Naive thymus-derived CD8-positive, alpha-beta T cell (primary cell): ENCODE measurements at places on chromosomes 4 and X.

DNA sequence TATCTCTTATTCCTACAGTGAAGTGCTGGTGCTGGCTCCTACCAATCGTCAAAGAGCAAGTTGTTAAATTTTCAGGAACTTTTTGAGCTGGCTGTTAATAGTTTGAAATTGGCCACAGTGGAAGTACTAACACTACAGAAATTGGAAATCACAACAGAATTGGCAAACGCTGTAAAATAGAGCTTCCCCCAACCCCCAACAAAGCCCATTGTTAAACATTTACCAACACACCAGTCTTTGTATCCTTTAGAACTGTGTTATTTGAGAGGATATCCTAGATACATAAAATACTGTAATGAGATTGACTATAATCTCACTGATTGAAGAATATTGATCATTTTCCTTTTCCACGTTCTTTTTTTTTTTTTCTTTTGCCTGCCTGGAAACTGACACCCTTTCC is 37.4 kb downstream of the FAM241A start:
- no peak for DNase-seq

DNA sequence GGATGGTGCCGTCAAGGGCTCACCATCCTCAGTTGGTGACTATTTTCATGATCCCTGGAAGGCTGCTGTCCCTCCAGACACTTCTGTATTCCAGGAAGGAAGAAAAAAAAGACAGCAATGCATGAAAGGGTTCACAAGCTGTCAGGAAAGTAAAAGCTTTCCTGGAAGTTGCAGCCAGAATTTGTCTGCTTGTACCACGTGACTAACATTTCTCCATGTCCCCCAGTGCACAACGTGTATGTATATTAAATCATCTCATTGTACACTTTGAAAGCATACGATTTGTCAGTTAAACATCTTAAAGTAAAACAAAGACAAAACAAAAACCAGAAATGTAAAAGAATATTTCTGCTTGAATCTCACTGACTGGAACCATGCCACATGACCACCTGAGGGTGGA is 127.4 kb upstream of the CLNK start:
- no peak for DNase-seq

- no peak for DNase-seq
Observed at GRCh38 chrX:16196829-16197228, 29.5 kb downstream of the MAGEB17 start.

- no peak for DNase-seq
Observed at GRCh38 chr4:118745357-118745756, 60.2 kb downstream of the METTL14 start.

- no peak for DNase-seq
Observed at GRCh38 chr4:71239365-71239764, 99.5 kb upstream of the SLC4A4 start.

- no peak for DNase-seq
Observed at GRCh38 chrX:44723426-44723825, 120.4 kb upstream of the DUSP21 start.

DNA sequence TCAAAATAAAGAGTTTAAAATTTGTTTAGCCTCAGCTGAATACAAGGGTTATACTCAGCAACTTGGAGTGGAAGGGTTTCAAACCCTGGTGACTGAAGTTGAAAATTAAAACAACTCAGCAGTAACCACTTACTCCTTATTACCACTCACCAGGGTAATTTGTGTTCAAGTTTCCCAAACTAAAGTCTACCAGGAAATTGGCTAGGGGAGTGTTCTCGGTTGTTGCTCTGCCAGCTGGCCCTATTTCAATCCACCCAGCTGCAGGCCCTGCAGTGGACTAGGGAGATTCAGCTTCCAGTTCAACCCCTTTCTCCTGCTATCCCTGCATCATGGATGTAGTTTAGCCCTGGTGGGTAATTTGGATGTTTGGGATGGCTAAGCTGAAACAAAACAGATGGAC is 37.8 kb upstream of the EXOC1L start:
- no peak for DNase-seq
